ENCODE measurements at places on chromosomes 2 and 18.

DNA sequence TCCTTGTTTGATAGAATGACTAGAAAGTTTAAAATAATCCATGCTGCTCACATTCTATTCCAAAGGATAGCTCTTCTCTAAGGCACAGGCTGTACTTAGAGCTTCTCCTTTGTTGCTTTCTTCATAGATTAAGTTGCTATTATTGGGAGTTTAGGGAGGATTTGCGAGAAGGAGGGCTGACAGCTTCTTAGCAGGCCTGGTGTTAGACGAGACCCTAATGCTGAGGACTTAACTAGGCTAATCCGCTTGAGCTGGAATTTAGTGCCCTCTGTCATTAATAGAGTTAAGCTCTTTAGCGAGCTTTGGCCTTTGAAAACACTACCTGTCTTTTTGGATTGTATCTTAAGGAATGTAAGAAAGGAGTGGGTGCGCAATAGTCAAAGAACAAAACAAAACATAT, 81.3 kb downstream of the MOGAT1 start:
- no peak for DNase-seq

DNA sequence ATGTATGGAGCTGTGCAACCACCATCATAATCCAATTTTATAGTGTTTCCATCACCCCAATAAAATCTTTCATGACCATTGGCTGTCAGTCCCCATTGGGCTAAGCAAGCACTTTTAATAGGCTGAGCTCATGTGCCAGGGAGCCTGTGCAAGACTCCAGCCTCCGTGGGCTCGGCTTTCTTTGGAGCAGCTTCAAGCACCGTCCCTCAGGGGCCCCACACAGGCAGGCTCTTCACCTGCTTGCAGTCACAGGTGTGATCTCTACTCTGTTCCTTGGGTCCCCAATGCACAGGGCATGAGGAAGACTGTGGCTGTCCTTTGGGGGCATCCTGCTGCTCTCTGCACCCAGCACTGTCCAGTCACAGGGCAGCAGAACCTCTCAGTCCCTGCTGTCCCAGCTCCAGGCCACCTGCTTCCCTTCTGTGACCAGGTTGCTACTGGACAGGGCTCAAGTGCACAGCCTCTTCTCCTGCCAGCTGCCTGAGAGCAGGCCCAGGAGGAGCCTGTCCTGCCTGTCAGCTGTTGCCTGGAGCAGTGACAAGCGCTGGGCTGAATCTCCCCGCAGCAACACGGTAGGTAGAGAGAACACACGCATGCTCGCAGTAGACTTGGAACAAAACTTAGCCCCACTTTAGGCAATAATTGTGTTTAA, 40.7 kb upstream of the TMEM131 start:
- no peak for DNase-seq

GRCh38 chr18:70284976-70285620, 3.7 kb upstream of the SOCS6 start:
- no peak for DNase-seq

DNA sequence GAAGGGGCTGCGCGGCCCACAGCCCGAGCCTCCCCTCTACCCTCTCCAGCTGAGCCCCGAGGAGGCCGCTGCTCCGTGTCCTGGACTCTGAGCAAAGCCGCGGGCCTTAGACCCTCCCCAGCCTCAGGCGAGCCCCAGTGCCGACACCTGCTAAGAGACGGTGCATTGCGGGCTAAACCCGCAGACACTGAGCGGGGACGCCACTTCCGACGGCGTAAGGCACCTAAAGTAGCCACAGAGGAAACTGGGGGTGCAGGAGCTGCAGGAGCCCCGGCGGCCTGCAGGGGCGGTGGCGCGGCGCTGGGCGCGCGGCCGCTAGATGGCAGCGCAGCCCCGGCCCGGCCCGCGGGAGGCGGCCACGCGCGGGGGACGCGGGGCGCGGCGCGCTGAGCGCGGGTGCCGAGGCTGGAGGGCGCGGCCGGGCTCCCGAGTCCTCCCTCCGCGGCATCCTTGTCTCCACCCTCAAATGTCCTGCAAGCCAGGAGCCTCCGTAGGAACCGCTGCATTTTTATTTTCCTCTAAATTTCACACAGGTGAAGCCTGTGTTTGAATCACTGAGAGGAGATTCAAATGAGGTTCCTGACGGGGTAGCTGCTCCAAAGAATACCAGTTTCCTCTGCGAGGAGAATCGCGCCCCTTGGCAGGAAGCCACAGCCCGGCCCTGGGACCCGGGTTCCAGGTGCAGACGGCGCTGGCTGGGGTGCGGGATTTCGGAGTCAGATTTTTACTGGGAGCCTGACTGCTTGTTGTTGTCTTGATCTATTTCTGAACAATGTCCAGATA, 650.5 kb downstream of the GALR1 start:
- peak; percentile 60 for DNase-seq

- no peak for DNase-seq
These were observed 233.4 kb downstream of the TRIB2 start for GRCh38 chr2:12950174-12950573.

DNA sequence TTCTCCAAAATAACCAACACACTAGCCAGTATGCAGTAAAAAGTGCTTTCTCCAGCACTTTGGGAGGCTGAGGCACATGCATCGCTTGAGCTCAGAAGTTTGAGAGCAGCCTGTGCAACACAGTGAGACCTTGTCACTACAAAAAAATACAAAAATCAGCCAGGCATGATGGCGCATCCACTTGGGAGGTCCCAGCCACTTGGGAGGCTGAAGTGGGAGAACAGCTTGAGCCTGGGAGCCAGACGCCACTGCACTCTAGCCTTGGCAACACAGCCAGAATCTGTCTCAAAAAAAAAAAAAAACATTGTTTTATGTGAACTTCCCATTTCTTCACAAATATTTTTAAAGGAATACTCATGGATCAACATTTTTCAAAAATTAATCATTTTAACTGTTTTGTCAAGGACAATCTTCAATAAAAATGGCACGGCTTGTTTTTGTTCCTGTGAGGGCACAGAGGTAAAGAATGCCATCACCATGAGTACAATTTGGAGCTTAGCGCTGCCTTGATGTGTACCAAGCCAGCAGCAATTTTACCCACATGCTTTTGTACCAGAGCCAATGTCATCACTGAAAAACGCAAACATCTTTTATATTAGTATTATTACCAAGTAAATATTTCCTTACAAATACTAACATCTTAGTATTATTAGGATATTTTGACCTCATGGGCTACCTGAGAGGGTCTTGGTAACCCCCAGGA, 26.7 kb downstream of the RAB1A start:
- DNase-seq = no peak

- DNase-seq = no peak
These were observed 25.0 kb upstream of the SPP2 start for GRCh38 chr2:234025466-234025865.

- DNase-seq = no peak
These were observed 980 bp upstream of the PDE6D start for GRCh38 chr2:231781798-231782726.

DNA sequence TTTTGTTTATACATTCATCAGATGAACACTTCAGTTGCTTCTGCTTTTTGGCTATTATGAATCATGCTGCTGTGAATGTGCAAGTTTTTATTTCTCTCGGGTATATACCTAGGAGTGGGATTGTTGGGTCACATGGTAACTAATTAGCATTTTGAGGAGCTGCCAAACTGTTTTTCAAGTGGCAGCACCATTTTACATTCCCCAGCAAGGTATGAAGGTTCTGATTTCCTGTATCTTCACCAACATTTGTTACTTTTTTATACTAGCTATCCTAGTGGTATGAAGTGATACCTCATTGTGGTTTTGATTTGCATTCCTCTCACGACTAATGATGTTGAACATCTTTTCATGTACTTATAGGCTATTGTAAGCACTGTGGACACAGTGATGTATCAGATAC, 53.9 kb downstream of the DYNC1I2 start:
- DNase-seq = no peak

DNA sequence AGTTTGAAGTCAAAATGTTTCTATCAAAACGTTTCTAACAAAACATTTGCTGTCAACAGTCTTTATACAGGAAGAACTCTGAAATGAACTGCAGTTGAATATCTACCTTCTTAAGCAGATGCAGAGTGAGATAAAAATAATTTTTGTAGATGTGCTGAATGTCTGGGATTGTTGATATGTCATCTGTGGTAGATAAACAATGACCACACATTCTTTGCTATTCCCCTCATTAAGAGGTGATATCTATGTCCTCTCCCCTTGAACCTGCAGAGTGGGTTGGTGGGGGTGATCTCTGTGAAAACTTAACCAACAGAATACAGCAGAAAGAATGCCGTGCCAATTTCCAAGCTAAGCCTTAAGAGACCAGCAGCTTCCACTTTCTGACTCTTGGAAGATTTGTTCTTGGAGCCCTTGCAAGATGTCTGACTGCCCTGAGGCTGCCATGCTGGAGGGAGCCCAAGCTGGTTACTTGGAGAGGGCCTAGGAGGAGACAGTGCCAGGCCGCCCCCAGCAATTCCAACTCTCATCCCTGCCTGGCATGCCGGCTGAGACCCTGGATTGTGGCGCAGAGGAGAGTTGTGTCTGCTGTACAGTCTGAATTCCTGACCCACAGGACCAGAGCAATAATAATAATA, 80.8 kb downstream of the COLEC12 start:
- no peak for DNase-seq

DNA sequence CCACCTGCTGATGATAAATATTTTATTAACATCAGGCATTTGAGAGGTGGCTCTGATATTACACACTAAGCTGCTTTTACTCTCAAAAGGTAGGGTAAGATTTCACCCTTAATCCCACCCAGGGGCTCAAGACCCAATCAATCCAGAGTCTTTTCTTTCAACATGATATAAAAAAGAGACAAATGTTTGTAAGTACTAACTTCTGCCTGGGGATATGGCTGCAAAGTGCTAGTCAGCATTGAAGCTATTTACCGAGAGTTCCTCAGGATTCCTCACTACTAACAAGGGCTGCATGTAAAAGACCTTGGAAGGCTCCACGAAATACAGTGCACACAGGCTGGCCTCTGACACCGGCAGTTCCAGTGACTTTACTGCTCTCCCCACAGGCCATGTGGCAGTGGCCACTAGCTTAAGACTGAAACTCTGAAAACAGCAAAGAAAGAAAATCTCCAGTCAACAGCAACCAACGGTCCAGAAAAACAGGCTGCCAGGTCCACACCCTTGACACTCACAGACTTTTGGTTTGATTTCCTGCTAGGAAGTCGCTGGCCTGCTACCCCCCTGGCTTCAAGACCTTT, 11.2 kb downstream of the MREG start:
- DNase-seq = no peak

DNA sequence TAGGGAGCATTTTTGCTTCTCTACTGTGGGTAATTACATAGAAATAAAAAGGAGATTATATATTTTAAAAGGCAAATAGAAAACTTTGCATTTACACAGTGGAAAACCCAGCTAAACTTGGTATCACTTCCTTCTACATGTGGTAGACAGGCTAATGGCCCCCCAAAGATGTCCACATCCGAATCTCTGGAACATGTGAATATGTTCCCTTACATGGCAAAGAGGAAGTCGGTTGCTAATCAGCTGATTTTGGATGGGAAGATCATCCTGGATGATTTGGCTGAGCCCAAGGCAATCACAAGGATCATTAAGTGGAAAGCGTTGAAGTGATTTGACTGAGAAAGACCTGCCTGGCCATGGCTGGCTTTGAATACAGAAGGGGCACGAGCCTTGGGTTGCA, 26.2 kb downstream of the CREG2 start:
- DNase-seq = no peak

GRCh38 chr2:240480834-240481623, 45.6 kb downstream of the GPC1 start:
- no peak for DNase-seq

DNA sequence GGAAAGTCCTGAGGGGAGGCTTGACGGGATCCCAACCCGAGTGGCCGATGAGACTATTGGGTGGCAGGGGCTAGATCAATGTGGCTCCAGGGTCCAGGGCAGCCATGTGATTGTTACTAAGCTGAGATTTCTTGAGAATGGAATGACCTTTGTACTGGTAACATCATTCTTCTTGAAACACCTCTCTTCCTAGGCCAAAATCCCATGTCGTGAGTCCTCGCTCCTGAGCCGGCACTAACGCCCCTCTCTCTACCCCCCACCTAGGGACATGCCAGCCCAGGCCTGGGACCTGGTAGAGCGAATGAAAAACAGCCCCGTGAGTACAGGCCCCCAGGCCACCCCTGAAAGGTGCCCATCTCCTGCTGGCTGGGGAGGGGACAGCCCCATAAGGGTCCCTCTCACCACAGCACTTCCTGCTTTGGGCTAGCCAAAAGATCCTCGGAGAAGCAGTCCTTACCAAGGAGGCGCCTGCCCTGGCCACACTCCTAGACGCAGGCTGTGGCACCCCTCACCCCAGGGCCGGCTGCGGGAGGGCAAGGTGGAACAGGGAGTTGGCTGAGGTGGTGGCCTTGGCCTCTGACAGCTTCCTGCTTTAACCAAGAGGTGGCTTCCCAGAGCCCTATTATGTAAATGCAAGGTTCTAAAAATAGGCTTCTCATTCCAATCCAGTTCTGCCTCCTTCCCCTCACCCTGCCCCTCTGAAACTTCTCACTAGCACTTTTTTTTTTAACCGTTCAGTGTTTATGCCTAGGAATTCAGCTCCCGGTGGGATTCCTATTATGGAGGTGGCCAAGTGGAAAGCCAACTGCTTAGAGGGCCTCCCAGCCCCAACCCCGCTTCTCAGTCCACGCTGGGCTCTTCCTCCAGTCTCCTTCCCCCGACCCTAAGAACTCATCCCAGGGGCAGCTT, 126.6 kb upstream of the PPP1CB start:
- DNase-seq = peak; percentile 85

GRCh38 chr18:21853016-21853415, 112.4 kb downstream of the MIB1 start:
- no peak for DNase-seq

DNA sequence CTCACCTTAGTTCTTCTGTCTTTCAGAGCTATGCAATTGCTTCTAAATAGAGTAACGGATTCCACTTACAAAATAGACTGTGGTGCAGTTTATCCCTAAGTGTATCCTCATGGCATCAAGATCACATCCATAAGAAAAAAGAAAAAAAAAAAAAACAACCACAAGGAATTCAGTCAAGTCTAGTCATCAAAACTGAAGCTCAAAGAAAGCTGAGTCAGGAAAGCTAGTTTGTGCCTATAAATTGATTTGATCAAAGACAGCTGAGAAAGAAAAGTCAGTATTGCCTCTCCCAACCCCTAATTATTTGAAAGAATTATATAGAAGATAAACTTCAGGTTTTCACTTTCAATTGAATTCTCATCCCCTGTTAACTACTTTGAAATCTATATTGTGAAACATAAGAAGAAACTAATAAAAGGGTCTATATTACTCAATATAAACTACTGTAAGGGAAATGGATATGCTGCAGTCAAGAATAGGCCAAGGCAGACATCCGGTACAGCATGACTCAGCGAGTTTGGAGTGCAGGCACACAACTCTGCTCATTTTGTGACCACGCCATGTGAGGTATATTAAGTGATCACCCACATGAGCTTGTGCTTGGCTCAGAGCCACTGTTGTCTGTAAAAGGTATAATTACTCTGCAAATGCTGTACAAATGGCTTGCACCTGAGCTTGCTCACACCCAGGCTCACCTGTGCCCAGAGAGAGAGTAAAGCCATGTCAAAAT, 568.1 kb upstream of the CRIM1 start:
- DNase-seq = no peak

- no peak for DNase-seq
These were observed 477.5 kb upstream of the SPHKAP start for GRCh38 chr2:228658998-228659397.
